Activated CD4-positive, alpha-beta T cell treated with anti-CD3 and anti-CD28 coated beads for 48 hours (primary cell): ENCODE measurements at places on chromosomes 7 and 10.

GRCh38 chr10:35797187-35797586 lies 155.1 kb upstream of the FZD8 start:
- DNase-seq = no peak

DNA sequence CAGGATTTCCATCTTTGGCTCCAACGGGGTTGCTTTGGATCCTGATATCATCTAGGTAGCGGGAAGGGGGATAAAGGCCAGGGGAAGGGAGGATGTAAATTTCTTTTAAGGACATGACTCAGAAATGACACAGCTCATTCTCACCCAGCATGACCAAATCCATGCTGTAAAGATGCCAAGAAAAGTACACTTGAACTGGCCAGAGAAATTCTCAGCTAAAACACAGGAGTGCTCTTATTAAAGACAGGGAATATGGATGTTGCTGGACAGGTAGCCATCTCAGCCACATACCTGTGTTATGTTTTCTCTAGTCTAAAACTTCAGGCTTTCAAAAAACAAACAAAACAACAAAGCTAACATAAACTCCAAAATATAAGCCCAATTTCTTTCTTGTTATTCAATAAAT lies 68.3 kb downstream of the NAMPT start:
- DNase-seq = no peak

DNA sequence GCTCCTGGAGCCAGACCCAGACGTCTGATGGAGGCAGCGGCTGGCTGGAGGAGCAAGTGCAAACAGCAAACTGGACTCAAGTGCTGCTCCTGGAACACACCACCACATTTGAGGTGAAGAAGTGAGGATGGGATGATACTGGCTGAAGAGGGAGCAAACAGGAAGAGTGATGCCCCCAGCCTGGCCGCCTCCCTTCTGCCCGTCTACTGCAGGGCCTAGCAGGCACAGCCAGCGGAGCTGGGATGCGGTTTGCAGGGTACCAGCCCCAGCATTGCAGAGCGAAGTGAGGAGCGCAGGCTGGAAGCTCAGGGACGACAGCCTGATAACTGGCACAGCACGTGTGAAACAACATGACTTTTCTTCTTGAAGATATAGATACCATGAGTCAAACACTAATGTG lies 111.8 kb upstream of the ZNF32 start:
- no peak for DNase-seq

DNA sequence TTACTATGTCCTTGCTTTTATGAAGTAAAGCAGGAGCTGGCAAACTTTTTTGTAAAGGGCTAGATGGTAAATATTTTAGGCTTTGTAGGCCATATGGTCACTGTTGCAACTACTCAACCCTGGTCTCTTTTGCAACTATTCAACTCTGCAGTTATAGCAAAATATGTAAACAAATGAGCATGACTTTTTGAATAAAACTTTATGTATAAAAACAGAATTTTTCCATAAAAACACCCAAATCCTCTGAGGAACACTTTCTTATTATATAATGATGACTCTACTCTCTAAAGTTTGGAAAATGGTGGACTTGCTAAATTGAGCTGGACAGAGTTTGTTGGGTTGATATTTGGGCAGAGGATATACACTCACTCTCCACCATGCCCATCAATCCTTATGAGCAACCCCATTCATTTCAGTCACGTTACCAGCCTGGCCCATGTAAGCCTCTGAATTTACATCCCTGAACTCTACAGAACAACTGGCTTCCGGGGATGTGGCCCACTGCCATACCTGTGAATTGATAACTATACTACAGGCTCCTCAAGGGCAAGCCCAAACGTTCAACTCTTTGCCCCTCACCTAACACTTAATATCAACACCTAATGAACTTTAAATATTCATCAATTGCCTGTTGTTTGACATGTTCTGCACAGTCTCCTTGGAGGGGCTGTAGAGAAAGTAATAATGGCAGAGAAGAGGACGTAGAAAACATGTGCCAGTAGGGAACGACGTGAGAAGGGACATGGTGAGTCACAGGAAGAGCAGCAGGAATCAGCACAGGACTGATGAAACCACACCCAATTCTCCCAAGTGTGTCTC lies 37.6 kb downstream of the SGMS1 start:
- no peak for DNase-seq

GRCh38 chr10:95767884-95768556 lies 12.1 kb downstream of the ENTPD1 start:
- no peak for DNase-seq

DNA sequence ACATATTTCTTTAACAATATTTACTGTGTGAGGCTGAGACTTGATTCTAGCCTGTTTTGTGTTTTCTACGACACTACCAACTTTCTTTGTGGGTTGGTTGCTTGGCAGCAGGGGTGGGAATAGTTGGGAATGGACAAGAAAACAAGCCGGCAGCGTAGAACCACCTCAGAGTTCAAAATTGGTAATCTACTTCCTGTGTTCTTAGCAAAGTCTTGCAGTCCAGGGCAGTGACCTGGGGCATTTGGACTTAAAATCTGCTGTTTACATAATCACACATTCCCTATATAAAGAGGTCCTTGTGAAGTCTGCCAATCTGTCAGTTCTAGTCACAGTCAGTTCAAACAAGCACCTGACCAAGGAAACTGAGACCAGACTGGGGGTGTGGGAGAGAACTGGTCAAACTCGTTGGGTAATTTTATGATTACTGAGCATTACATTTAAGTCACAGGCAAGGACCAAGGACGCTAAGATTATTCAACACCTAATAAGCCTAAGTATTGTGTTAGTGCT lies 167.9 kb downstream of the CPEB3 start:
- no peak for DNase-seq

- DNase-seq = no peak
Measured at GRCh38 chr10:61860964-61861758, 40.3 kb upstream of the ARID5B start.

- DNase-seq = peak; percentile 86
Measured at GRCh38 chr7:30983042-30983913, 19.5 kb downstream of the GHRHR start.

- no peak for DNase-seq
Measured at GRCh38 chr7:34137176-34137575, 231.8 kb downstream of the BMPER start.

DNA sequence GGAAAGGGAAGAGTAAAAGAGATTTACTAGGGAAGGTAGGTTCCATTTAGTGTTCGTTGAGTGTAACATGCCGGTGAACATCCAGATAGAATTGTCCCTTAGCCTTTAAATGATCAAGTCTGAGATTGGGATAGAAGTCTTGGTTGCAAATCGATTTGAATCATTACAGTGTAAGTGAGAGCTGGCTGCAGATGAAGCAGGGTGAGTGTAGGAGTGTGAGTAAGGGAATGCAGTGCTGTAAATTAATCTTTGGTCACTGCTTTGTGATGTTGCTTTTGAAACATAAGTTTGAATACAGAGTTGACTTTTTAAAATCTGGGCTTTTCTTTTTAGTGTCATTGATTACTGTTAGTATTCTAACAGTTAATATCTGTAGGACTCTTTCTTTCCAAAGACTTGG lies 16.3 kb downstream of the TPST1 start:
- DNase-seq = no peak

DNA sequence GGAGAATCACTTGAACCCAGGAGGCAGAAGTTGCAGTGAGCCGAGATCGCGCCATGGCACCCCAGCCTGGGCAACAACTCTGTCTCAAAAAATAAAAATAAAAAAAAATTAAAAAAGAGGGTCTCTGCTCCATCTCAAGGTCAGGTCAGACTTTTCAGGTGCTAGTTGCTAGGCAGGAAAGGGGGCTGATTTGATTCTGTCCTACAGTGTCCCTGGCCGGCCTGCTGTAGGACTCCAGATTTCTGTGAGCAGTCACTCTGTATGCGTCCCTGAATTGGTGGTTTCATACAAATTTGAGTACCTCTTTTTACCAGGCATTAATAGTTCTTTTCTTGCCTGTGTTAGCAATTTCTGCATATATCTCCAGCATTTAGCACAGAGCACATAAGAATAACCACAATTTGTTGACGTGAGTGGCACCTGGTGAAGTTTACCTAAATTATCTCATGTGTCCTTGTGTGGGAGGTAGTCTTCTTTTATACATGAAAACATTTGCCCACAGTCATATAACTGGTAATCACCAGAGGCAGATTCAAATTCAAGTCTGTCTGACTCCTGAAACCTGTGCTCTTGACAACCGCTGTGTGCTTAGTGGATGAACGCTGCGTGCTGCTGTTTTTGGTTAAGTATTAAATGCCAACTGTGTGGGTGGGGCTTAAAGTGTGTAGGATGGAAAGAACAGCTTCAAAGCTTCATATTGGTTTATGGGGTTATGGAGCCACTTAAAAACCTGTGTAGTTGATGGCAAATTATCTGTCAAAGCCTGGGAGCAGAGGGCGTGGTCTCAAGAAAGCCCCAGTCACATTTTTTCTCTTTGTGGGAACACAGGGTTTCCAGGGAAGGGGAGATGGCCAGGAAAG lies 3.2 kb upstream of the ZNF775 start:
- peak; percentile 62 for DNase-seq

DNA sequence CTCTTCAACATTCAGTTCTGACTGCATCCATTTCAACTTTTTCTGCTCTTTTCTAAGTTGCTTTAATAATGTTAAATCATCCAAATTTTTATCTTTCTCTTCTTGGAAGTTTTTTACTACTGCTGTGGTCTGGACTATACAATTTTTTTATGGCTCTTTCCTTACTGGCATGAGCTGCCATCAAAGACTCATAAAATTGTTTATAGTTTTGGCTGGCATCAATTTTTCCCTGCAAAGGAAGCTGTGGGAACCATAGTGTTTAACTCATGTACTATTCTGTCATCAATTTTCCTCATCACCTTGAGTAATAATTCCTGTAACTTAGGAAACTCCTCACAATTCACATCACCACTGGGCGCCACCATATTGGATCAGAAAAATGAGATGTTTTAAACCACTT lies 77.6 kb upstream of the A1CF start:
- no peak for DNase-seq

DNA sequence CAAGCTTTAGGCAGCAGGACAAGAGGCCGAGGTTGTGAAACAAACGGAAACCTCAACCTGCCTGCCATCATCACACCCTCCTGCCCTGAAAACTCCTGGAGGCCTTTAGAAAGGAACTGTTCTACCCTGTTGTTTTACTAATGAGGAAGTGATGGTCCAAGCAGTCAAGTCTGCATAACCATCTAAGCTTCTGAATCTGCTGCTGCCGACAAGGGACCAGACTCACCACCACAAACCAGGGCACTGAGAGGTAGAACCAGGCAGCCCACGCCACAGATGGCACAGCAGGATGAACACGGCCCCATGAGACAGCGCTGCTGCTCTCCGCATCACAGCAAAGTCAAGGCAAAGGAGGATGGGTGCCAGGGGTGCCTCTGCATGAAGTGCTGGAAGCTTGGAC lies 209.4 kb downstream of the CELF2 start:
- DNase-seq = no peak

- no peak for DNase-seq
Measured at GRCh38 chr7:73504017-73504416, 18.1 kb downstream of the BAZ1B start.

- DNase-seq = no peak
Measured at GRCh38 chr10:48996-49395, at the start of gene TUBB8. Gene TUBB8 (minus strand): TSS chr10:49296. CDS start chr10:49238, 58 bp downstream.

- no peak for DNase-seq
Measured at GRCh38 chr10:84412482-84412881, 84.1 kb downstream of the CCSER2 start.

- peak; percentile 39 for DNase-seq
Measured at GRCh38 chr7:130838738-130839137, 104.7 kb upstream of the KLF14 start.

DNA sequence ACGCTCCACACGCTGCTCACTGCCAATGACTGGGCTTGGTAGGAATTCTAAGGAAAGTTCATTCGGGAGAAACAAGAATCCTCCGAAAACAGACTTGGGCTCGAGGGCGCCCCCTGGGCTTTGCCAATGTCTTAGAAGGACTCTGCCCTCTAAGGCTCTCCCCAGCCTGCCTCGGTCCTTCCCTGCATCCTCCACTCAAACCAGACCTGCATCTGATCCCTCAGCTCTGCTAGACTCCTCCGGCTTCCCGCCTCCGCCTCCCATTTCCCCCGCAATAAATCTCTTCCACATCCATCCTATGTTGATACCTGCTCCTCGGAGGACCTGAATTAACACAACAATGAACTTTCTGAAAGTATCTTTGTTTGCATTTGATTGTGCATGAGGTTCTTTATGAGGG lies 177.6 kb downstream of the PLPP4 start:
- no peak for DNase-seq

- DNase-seq = no peak
Measured at GRCh38 chr10:52956461-52956860, 183.9 kb upstream of the MBL2 start.

- no peak for DNase-seq
Measured at GRCh38 chr7:124351950-124352349, 319.1 kb upstream of the TMEM229A start.

- DNase-seq = no peak
Measured at GRCh38 chr10:101286248-101287046, 57.2 kb upstream of the LBX1 start.

DNA sequence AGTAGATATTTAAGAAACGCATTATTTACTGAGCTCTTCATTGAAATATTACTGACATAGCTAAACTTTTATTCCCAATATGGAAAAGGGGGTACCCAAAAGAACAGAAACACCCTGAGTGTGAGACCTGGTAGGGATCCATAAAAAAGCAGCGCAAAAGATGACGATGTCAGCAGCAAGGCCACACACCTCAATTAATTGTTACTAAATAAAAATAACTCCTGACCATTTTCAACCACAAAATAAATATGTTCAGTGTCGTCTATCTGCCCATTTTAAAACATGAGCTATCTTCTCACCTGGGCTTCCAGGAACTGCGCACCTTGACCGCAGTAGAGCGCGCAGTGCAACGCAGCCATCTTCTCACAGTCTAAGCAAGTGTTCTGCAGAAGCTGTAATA lies 61.2 kb downstream of the GSAP start:
- no peak for DNase-seq

DNA sequence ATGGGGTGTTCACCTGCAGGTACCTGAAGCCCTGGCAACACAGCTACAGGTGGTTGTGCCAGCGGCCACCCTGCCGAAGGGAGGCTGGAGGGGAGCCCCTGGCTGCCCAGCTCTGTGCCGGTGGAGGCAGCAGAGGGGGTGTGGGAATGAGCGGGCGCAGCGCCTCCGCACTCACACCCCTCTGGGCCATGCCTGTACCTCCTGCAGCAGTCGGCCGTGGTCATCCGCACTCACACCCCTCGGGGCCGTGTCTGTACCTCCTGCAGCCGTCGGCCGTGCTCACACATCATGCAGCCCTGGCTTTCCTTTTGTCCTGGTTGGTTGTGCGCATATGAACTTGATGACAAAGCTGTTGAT lies 1.7 kb downstream of the ZNF511 start:
- DNase-seq = no peak

- DNase-seq = no peak
Measured at GRCh38 chr10:97752956-97753355, 16.0 kb downstream of the ZFYVE27 start.

- no peak for DNase-seq
Measured at GRCh38 chr7:26049081-26049480, 102.9 kb upstream of the NFE2L3 start.

GRCh38 chr7:71829515-71829914 lies 582.6 kb downstream of the CALN1 start:
- no peak for DNase-seq

GRCh38 chr7:31707089-31707488 lies 20.1 kb downstream of the PPP1R17 start:
- no peak for DNase-seq

- DNase-seq = no peak
Measured at GRCh38 chr7:80028717-80029116, 105.9 kb upstream of the GNAI1 start.
